NCI-H2227 treated with DMSO at 0.1 percent for 48 hours (cell line): ENCODE measurements at places on chromosomes 2 and 18.

DNA sequence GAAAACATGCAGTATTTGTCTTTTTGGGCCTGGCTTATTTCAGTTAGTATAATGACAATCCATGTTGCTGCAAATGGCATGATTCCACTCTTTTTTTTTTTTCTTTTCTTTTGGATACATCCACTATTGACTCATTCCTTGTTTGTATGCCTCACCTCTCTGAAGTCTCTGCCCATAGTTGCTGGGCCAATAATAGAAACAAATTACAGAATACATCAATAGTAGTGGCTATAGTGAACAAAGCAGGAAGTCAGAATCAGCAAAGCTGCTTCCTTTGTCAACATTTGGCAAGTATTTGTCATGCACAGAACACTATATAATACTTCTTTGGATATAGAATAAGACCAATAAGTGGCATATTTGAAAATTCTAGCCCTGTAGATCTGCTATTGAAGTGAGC lies 609.7 kb downstream of the STK39 start:
- DNase-seq, result no peak

DNA sequence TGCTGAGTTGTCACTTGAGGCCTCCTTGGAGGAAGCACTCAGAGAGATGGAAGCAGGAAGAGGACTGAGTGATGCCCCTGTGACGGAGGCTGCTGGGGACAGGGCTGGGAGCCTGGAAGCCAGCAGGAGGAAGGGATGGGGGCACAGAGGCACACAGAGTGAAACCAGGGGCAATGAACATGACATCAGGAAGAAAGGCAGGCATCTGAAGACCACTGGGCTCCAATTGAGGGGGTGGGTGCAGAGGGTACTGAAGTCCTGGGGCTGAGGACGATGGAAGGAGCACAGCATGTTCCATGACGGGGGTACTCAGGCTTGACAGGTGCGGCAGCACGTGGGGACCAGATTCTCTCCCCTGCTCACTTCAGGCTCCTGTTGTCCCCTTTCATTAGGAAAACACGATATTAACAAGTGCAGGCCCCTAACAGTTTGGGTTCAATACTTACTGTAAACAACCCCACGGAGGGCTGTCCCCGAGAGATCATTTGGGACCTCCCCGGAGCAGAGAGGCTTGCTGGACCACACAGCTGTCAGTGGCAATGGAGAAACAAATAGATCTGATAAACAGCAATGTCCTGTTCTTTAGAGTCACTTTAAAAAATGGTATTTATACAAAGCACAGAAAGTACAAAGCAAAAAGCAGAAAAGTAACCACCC lies 8.7 kb downstream of the INPP5D start:
- DNase-seq, result no peak

DNA sequence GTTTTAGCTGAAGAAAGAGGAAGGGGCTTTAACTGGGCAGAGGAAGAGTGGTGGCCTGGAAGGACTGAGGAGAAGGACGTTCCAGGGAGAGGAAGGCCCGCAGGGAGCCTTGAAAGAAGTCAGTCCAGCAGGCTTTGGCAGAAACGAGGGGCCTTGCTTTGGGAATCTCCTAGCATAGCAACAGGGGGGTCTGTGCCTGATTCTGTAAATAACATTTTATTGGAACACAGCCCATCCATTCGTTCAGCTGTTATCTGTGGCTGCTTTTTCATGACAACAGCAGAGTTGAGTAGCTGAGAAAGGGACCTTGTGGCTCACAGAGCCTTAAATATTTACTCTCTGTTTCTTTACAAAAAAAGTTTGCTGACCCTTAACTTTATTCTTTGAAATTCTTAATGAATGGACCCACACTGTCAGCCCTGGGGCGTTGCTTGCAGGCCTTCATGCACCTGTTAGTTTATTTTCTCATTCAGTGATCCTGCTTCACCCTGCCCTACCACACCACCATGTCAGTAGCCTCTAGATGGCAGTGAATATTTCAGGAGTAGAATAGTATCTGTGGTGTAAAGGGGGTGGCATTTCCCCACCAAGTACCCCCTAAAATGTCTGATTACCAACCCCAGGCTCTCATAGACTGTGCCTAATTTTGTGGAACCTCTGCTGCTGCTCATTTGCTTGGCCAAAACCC lies 61.0 kb downstream of the MGAT5 start:
- DNase-seq, result no peak

GRCh38 chr2:199875400-199875799 lies 24.4 kb upstream of the FTCDNL1 start:
- DNase-seq, result no peak

GRCh38 chr2:27993402-27993787 lies 102.9 kb downstream of the BABAM2 start:
- DNase-seq, result no peak

DNA sequence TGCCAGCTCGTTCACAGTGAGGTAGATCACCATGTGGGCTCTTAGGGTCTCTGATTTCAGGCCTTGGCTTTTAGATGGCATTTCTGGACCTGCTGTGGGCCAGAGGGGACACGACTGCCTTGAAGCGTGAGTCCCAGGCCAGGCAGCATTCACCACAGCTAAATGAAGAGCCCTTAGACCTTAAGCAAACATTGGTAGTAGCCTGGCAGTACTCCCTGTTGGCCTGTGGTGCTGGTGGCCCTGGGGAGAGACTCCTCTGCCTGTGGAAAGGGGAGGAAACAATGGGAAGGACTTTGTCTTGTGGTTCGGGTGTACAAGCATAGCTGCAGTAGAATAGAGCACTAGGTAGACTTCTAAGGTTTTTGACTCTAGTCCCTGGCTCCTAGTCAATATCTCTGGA lies 456.0 kb upstream of the DCC start:
- no peak for DNase-seq

DNA sequence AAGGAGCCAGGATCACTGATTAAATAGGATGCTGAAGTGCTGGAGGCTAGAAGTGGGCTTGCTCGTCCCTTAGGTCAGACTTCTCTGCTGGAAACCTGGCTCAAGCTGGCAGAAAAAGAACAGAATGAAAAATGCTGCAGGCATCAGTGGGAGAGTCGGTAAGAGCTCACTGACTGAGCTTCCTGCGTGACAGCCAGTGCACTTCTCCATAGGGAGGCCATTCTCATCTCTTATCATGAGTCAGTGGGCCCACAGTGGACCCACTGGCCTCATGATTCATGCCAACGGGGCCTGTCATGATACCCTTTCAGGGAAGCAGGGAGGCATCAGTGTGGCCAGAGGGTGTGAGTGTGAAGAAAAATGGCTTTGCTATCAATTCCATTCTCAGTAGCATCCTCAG lies 498.2 kb downstream of the PTPRM start:
- no peak for DNase-seq
